Epithelial cell of proximal tubule (primary cell): ENCODE measurements at places on chromosomes 2 and 18. TPM values are rescaled to one million over a fixed set of nuclear protein-coding genes. Genes with fewer than 3 reads are reported as not detected.

Gene RHOB
- total RNA-seq = 160 and 161 TPM in 2 replicates

Gene TLX2
- not detected in 2 replicates for total RNA-seq

Gene DSG3
- total RNA-seq = not detected in 2 replicates

Gene NFATC1
- total RNA-seq = 0.46 and 2.1 TPM in 2 replicates

Gene CHRND
- total RNA-seq = not detected in 2 replicates

GRCh38 chr2:63301481-63301880, 250.9 kb downstream of the OTX1 start:
- no peak for DNase-seq
